Left colon (tissue), 2 donors: ENCODE measurements at places on chromosomes 1 and 21. TPM values are rescaled to one million over a fixed set of nuclear protein-coding genes. Genes with fewer than 3 reads are reported as not detected.

The SV2A gene
- 1.4 TPM for total RNA-seq

The KLF17 gene
- total RNA-seq: not detected

The KCNN3 gene
- total RNA-seq: 0.73 TPM

The SLC44A3 gene
- total RNA-seq: 72.1 TPM

DNA sequence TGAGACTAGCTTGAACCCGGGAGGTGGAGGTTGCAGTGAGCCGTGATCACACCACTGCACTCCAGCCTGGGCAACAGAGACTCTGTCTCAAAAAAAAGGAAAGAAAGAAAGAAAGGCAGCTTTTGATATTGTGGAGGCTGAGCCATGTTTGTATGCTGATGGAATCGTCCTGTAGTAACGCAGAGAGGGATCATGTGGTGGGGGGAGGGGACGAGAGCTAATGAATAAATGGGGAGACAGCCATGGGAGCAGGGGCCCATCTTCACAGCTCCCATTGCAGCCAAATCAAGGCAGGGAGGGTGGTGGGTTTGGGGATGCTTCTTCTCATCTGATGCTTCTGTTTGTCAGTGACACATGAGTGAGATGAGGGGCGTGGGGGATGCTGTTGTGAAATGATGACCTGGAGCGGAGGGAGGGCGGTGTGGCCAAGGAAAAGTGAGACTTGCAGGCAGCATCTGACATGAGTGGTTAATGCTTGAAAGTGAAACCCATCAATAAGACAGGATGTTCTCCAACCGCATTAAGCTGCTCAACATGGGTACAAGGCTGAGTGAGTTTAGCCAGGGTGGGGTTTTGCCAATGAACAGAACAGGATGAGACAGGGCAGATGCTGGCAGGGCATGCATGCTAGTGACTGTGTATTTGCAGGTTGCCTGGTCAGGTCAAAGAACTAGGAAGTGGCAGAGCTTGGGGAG, 16.7 kb downstream of the SPATA21 start:
- no peak for DNase-seq
